Esophagus squamous epithelium (tissue), 5 donors: ENCODE measurements at places on chromosomes 13 and 19.

GRCh38 chr19:7678971-7679751, 1.5 kb upstream of the TRAPPC5 start:
- DNase-seq, result no peak

DNA sequence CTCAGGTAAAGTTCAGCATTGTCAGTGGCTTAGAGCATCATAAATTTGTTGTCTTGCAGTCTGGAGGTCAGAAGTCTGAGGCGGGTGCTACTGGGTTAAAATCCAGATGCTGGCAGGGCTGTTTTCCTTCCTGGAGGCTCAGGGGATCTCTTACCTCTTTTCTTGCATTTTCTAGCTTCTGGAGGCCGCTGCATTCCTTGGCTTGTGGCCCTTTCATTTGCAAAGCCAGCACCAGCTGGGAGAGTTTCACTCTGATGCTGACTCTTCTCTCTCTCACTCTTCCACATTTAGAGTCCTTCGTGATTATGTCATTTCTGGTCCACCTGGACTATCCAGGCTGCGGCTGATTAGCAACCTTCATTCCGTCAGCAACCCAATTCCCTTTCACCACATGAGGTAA, 38.1 kb upstream of the SLC10A2 start:
- DNase-seq, result no peak

DNA sequence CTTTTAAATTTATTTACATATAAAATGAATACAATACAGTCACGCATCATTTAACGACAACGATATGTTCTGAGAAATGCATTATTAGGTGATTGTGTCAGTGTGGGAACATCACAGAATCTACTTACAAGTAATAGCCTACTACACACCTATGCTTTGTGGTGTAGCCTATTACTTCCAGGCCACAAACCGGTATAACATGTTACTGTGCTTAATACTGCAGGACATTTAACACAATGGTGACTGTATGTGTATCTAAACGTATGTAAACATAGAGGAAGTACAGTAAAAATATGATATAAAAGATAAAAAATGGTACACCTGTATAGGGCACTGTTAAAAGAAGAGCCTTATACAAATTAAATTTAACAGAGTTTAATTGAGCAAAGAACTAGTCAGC, 62.4 kb upstream of the KLHL1 start:
- no peak for DNase-seq

GRCh38 chr19:1206864-1207450, 1.4 kb downstream of the STK11 start:
- no peak for DNase-seq

DNA sequence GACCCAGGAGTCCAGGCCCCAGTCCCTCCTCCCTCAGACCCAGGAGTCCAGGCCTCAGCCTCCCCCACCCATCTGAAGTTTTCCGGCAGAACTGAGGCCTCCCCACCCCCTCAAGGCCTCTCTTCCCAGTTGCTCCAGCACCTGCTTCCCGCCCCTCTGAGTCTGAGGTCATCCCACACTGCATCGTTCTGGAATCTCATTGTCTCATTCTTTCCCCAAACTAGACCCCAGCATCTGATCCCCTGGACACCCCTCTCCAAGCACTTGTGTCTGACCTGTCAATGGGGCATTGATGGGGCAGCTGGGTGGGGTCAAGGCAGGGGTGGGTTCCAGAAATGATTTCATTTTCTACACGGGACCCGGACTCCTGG, 793 bp upstream of the SBK2 start:
- no peak for DNase-seq

DNA sequence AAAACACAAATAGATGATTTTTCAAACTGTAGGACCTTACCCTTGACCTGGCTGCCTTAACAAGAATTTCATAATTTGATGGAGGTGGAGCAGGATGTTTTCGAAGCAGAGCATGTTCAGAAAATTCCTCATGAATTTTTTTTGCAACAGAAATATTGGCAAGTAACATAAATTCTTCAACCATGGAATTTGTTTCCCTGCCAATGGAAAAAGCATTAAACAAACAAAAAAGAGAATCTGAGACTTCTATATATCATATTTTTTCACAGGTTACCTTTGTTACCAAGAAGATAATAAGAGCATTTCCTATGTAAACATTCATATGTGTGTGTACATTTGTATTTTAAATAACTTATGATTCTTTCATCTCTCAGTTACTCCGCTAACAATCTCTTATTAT, 18.3 kb downstream of the DIS3 start:
- DNase-seq, result no peak

GRCh38 chr19:5225486-5226345, 114.9 kb downstream of the PTPRS start:
- DNase-seq, result no peak

DNA sequence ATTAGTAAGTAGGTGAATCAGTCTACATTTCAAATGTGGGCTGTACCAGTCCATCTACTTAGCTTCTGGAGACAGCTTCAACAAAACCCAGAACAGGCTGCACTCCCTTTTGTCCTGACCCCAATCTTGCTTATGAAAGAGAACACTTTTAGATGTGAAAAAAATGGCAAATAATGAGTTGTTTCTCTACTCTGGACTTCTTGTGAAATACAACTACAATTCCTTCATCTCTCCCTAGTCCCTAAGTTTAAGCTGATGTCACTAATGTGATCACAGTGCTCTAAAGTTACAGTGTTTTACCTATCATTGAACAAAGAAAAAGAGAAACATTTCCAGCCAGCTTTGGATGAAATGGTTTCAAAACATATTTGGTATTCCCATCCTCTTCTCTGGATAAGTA, 183.9 kb downstream of the LHFPL6 start:
- no peak for DNase-seq
